ENCODE measurements at places on chromosomes 2 and 18.

GRCh38 chr18:79873449-79874110 lies 75.8 kb downstream of the KCNG2 start:
- no peak for DNase-seq

DNA sequence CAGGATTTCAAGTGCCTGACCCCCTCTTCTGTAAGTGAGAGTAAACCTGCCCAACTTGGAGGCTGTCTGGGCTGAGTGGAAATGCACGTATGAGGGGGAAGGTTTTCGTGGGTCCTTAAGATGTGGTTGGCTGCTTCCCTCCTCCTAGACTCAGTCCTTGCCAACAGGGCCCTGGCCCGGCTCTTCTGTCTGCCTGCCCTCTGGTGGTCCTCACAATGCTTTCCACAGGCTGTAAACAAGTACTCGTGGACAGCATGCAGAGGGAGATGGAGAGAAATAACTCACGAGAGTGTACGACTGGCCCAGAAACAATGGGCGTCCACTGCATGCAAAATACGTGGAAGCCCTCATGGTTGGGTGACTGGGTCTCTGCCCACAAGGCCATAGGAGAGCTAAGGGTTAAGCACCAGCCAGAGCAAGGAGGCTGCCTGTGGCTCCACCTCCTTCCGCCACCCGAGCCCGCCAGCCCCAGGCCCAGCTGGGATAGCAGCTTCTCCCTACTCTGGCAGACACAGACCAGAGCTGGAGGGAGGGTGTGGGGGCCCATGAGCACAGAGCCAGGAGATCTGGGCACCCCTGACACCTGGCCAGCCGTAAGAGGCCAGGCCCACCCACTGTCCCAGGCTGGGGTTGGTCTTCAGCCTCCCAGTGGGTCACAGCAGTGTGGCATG lies 17.0 kb upstream of the ARHGEF4 start:
- no peak for DNase-seq

DNA sequence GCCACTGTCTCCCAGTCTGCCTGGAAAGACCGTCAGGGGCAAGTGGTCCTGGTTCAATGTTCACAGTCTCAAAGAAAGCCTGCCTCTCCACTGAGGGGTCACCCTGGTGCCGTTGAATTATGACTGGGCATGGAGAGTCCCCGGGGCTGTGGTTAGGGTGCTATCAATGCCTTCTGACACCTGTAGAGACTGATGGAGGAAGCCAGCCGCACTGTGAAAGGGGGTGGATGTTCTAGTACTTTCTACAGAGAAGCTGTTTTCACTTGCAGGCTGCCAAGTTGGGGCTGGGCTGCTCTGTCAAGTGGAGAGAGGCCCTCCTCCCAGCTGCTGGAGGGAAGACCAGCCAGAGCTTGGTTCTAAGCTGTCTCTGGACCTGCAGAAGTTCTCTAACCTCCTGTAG lies 80.5 kb downstream of the BCL2L11 start:
- no peak for DNase-seq

DNA sequence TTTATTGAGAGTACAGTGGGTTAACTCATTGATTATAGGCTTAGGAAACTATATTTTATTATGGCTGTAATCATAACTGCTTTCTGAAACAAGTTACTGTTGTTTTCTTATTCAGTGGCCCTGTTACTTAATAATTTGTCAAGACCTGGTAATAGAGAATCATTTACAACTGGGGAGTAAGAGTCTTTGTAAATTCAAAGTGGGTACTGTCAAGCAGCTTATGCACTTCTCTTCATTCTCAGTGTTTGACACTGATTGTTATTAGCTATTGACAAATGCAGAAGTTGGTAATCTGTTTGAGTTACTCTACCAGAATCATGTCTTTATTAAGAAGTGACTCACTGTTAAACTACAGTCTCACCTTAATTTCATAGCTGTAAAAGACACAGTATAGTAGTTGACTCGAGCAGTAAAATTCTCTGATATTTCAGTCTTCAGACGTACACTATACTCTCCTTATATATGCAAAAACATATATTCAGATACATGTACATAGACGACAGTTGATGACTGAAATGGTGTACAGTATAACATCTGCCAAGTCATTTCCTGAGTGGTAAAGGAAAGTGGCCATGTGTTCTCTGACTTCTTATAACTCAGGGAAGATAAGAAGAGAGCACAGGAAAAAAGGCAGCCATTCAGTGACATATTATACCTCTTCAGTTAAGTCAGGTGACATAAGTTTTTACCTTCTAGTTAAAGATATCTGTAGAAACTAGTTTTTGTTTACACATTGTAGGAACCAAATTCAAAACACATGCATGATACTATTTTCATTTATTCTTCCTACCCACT lies 36.0 kb upstream of the TTC27 start:
- no peak for DNase-seq

GRCh38 chr18:22434973-22435608 lies 17.4 kb upstream of the CTAGE1 start:
- no peak for DNase-seq

DNA sequence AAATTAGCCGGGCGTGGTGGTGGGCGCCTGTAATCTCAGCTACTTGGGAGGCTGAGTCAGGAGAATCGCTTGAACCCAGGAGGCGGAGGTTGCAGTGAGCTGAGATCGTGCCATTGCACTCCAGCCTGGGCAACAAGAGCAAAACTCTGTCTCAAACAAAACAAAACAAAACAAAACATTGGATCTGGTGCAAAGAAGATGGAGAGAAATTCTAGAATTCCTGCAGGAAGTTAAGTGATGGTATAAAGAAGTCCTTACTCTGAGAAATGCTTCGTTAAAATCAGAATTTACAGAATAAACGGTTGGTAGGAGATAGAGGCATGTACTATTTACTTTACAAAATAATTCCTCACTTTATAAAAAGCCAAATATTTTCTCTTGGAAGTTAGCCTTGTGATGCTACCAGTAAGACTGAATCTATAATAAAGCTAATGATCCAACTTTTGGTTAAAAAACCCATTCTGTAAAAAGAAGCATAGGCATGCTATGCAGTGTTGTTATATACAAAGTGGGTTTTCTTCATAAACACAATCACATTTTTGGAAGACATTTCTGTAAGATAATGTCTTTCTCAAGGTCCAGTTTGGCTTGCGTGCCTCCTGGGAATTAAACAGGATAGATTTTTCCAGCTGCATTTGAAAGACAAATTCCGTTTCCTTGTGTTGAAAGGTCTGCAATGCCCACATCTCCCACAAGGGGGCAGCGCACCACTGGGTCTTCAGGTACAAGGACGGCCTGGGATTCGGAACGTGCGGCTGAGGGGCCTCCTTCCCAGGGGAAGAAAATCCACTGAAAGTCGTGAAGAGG lies 35.6 kb upstream of the PNO1 start:
- peak; percentile 89 for DNase-seq

DNA sequence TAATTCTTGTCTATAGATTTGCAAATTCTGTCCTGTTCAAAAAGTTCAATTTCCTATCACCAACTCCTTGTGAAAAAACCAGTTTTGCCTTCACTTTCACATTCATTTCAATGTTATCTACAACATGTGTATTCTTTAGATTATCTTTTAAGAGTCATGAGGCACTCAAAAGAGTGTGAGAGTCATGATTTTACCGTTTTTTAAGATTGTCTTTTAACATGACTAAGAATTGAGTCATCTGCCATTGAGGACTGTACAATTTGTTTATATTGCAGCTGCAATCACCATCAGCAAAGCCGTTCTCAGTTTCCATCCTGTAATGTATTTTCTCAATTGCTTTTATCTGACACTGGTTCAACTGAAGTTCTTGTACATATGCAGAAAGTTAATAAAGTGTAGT lies 275.8 kb downstream of the LNPK start:
- DNase-seq: no peak

- DNase-seq: no peak
These were observed 106.3 kb downstream of the GBX2 start for GRCh38 chr2:236061899-236062298.

GRCh38 chr2:129754421-129754820 lies 225.0 kb upstream of the RAB6C start:
- DNase-seq: no peak

DNA sequence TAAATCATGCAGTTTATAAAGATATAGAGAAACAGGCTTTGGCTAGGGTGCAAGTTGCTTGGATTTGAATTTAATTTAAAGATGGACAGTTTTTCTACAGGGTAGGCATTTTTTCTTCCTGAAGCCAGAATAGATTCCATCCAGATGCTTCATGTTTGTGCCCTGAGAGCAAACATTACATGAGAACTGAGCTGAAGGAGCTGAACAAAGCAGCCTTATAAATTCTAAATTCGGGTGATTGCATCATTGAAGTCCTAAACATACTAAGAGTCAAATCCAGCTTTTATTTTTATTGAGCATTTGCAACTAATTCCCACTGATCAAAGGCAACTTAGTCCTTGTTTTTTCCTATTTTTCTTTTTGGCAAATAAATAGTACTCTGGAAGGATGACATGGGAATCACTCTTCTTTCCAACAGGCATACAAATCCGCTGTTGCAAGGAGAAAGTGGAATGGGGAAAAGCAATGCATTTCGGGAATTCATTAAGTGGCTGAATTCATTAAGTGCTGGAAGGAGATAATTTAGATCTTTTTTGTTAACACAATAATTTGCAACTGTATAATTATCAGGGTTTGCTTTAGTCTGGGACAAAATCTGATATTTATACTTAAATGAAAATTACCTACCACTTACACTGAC lies 828.0 kb downstream of the SLC4A3 start:
- no peak for DNase-seq

DNA sequence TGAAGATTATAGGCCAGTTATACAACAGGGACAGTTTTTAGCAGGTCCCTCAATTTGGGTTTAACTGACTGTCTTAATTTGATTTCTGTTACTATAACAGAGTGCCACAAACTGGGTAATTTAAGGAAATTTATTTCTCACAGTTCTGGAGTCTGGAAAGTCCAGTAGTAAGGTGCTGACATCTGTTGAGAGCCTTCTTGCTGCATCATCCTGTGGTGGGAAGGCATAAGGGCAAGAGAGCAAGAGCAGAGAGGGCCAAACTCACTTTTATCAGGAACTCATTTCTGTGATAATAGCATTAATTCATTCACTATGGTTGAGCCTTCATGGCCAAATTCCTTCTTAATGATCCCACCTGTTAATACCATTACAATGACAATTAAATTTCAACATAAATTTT lies 36.5 kb downstream of the DIS3L2 start:
- no peak for DNase-seq

DNA sequence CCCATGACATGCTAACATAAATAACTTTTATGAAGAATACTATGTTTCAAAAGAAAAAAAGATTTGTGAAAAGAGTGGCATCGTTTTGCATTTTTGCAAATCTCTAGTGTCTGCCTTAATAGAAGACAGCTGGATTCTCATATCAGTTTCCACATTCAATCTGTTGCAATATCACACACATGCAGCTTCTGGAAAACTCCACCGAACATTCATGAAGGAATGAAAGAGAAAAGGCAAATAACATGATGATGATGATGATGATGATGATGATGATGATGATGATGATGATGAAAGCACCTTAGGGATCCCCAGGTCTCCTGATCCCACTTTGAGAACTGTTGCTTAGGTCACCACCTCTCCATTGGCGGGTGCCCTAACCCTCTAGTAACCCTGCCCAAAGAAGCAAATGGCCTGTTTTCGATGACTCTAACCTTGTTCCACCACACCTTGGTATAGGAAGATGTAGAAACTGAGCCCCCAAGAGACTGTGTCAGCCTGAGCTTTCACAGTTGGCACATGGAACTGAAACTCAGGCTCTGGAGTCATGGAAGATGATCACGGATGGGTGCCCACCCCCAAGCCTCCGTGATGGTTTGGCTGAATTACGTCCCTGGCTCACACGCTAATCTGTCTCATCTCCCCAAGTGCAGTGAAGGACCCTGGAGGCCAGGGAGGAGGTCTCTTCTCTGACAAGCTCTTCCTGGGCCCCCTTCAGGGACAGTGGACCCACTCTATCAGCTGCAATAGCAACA lies 80.1 kb upstream of the SMAD7 start:
- peak; percentile 7 for DNase-seq

DNA sequence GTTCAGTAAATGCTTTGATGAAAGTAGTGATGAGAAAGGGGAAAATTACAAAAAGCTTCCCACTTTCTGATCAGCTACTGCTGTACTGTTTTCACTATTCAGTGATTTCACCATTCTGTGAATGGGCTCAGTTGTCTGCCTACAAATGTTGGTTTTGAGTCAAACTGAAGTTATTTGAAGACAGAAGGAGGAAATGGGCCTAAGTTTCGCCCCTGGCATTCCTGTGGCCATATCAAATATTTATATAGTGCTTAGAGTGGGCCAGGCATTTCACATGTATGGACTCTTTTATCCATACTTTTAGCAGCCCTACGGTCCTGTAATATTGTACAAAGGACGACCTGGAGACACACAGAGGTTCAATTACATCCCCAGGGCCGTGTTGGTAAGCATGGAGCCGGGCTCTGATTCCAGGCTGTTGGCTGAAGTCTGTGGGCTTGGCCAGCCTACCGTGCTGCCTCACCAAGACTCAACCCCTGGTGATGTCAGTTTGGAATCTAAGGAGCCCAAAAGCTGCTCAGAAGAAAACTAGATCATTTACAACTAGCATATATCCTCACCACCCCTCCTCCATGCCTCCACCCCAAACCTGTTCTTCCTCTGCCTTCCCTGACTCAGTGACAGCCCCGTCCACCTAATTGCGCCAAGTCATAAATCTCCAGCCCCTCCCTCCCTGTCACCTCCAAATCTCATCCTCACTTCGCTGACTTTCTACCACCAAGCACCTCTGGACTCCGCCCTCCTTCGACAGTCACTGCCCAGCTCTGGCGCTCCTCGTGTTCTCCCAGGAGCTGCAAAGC lies 10.1 kb upstream of the GRHL1 start:
- DNase-seq: peak; percentile 27

GRCh38 chr18:48790869-48791635 lies 159.7 kb downstream of the SMAD7 start:
- DNase-seq: no peak

DNA sequence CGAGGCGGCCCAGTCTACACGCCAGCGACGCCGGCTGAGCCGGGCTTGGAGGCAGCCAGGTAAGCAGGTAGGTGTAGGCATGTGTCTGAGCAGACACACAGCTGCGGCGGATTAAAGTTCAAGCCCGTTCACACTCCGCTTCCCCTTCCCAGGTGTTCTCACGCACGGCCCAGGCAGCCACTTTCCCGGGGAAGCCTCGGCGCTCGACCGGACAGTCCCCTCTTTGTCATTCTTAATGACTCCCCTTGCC lies 367 bp downstream of the TGFA start:
- DNase-seq: peak; percentile 67

DNA sequence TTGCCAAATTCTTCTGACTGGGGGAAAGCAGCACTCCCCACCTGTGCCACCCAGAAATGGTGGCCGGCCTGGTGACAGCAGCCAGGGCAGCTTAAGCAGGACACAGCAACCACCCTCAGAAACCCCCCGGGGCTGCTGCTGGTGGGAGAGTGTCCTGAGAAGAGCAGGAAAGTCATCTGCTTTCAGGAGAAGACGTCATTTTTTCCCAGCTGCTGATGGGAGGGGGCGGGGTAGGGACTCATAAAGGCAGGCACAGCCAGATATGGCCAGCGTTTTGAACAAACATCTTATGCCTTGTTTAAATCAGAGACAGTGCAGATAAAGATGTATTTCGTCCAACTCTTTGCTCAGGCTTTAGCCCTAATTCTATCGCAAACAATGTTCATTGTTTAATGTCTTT lies 139.5 kb downstream of the LRRC30 start:
- no peak for DNase-seq

GRCh38 chr18:78967692-78968091 lies 11.9 kb upstream of the SALL3 start:
- no peak for DNase-seq
